ENCODE measurements at places on chromosomes 3 and 15.

GRCh38 chr3:169548194-169548593 lies 115.3 kb downstream of the MECOM start:
- DNase-seq: no peak

GRCh38 chr3:143437405-143437804 lies 317.8 kb downstream of the CHST2 start:
- DNase-seq: no peak

DNA sequence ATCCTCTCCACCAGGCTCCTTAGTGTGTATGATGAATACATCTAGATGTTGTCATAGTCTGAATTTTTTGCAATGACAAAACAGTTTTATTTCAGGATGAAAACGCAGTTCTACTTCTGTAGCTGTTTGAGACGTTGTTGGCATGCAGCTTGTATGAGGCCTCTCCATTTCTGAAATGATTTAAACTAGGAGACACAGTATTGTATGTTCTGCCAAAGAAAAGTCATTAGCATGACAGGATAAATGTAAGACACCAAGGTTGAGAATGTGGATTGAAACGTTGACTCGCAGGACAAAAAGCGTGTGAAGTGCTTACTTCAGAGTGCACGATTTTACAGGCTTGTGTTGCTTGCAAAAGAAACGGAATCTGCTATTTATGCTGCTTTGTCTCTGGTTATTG lies 35.3 kb downstream of the ABHD17C start:
- no peak for DNase-seq

- DNase-seq: no peak
Measured at GRCh38 chr15:75857886-75858285, 14.6 kb downstream of the UBE2Q2 start.

- no peak for DNase-seq
Measured at GRCh38 chr3:117893638-117894037, 1141.0 kb downstream of the IGSF11 start.

- no peak for DNase-seq
Measured at GRCh38 chr3:24522146-24522579, 27.5 kb upstream of the THRB start.

- DNase-seq: no peak
Measured at GRCh38 chr3:4562595-4562994, 69.4 kb downstream of the ITPR1 start.

DNA sequence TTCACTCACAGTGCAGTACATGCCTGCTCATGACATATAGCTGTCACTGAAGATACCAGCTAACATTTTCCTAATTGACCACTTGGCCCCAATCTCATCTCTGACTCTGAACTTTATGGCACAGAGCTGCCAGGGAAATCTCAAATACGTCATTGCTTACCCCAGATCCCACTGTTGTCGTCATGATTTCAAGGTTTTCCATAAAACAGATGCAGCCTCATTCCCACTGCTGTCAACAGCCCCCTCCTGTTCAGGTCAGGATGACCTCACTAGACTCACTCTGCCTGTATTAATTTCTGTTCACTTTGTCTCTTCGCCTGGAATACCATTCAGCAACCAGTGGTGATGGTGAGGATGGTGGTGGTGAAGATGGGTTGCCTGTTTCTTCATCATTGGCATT lies 262.6 kb upstream of the TPM1 start:
- DNase-seq: no peak

DNA sequence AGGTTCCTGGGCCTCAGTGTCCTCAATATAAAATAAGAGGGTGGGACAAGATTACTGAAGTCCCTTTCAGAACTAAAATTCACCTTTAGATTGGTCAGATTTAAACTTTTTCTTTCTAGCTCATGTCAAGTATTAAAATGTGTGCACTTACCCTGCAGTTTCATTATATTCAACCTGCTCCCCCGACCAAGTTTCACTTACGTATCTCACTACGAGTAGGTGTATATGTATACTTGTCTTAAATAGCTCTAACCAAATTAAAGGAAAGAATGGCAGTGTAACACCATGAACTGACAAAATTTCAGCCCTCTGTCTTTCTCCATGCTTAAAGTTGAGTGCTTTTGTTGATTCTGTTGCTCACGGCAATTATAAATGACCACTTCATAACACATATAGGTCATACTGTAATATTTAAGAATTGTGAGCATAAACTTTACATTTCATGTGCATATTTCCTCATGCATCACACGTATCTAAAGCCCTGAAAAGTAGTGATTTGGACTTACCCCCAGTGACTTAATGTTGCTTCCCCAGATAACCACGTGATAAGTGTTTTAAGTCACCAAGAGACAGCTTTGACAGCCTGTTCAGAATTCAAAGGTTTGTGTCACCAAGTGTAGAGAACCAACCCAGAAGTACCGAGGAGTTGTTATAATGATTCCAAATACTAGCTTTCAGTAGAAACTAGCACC lies 70.0 kb downstream of the PGPEP1L start:
- DNase-seq: peak; percentile 64

GRCh38 chr3:53188136-53188685 lies 27.2 kb downstream of the PRKCD start:
- no peak for DNase-seq

- no peak for DNase-seq
Measured at GRCh38 chr3:106309274-106309673, 440.5 kb upstream of the CBLB start.

- no peak for DNase-seq
Measured at GRCh38 chr3:15659254-15659975, 57.9 kb downstream of the BTD start.

GRCh38 chr15:59443341-59444072 lies 5.5 kb downstream of the FAM81A start:
- no peak for DNase-seq

GRCh38 chr3:126156468-126156867 lies 23.9 kb downstream of the ALDH1L1 start:
- peak; percentile 46 for DNase-seq

DNA sequence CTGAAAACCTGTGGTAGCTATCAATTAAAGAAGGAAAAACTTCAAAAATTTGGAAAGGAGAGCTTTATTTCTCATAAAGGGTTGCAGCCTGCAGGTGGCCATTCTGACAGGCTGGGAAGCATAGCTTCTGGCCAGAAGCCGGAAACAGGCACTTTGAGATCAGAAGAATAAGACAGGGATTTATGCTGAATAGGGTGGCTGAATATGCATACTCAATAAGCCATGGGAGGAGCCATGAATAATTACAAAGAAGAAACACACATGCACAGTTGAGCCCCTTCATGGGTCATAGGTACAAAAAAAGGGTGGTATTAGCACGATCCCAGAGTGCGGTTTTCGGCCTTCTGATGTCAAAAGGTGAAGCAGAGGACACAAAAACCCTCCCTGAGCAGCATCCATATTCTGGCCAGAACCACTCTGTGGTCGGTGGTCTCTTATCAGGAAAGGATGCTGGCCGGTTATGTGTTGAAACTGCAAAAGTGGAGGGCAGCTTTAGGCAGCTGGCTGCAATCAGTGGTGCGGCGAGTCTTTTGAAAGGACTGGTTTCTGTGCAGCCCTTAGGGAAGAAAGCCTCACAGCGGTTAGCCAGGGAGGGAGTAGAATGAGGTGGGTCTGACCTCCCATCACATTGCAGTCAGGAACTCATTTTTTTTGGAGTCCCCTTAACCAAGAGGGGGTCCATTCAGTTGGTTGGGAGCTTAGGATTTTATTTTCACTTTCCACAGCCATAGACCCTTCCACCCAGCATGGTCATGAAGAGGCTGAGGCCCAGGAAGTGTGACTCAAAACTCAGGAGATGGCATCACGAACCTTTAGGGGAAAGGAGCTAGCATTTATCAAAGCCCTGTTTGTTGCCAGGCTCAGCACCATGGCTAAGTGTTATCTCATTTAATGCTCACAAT lies 34.7 kb upstream of the CCDC174 start:
- DNase-seq: no peak

GRCh38 chr3:1269808-1270207 lies 177.0 kb downstream of the CNTN6 start:
- DNase-seq: no peak

DNA sequence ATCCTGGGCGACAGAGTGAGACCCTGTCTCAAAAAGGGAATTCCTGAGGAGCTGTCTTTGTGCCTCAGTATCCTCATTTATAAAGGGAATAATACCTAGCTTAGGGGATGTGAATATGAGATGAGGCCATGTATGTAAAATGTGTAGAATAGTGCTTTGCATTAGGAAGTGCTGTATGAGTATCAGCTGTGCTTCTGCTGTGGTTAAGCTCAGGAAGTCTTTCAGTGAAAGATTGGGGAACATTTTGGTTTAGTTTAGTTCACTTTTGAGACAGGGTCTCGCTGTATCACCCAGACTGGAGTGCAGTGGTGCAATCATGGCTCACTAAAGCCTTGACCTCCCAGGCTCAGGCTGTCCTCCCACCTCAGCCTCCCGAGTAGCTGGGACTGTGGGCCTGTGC lies 10.6 kb downstream of the THUMPD3 start:
- DNase-seq: no peak

DNA sequence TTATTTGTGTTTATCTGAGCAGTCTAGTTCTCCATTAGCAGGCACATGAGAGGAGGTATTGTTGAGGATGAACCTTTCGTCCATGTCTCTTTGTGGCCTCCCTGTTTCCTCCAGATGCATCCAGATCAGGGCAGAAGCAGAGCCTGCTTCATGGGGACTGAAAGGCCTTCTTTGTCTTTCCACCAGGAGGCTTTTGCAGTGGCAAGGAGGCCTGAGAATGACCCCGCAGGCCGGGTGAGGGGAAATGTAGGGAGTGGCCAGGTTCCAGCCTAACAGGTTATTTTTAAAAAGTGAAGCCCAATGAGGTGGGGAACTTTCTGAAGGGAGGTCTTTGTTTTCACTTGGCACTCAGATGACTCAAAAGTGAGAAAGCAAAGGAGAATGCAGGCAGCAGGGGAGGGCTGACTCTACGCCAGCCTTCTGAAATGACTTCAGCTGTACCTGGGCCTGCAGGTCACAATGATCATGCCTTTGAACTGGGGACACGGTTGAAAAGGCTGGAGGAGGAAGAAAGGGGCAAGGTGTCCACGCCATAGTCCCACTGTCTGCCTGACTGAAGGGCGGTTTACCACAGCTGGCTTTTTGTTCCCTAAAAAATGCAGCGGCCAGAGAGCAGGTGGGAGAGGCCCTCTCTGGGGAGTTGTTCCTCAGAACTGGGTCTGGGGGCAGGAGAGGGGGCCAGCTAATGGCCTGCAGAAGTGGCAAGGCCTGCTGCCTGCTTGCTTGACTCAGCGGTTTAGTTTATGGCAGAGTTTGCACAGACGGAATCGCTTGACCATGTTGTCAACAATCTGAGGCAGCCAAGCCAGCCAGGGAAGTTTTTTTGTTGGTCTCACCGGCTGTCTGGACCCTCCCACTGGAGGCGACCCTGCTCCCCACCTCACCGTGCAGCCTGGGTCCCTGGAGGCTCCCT lies 28.7 kb downstream of the CMTM7 start:
- peak; percentile 74 for DNase-seq

GRCh38 chr15:31782951-31783350 lies 247.4 kb upstream of the CHRNA7 start:
- DNase-seq: no peak

DNA sequence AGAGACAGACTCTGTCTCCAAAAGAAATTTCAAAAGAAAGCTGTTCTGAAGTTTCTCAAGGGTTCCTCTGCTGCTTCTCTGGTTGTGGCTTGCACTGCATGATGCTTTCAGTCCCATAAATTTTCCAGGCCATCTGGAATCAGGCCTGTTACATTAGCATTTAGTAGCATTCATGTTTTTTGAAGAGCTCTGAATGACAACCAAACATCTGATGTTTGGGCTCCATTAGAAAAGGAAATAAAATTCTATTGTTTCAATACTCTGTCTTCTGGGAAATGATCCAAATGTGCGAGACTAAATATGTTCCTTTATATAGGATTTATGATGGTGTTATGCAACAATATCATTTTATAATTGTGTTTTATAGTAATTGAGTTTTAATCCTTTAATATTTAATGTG lies 455.8 kb downstream of the GABRG3 start:
- no peak for DNase-seq

DNA sequence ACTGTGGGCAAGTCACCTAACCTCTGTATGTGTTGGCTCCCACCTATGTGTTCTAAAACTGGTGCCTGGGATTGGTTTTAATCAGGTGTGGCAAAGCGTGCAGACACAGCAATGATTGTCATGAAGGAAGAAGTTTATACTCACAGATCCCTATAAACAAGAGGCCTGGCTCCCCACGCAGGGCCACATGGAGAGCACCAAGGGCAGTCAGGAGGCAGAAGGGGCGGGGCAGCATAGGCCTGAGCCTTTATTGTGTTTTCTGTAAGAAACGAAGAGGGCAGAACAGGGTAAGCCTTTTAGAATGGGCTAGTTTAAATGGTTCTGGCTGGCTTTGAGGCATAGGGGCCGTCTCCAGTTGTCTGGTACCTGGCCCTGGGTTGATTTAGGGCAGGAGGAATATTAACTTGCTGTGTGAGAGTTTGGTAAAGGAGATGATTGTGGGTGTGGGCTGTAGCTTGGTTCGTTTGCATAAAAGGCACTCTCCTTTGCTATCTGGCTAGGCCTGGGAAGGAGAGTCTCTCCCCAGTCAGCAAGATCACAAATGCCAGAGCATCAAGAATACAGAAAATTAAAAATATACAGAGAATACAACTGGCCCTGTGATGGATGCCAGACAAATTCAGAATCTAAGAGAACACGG lies 2.2 kb upstream of the FBXW12 start:
- no peak for DNase-seq

- DNase-seq: no peak
Measured at GRCh38 chr3:48980295-48980694, 9.7 kb upstream of the P4HTM start.

DNA sequence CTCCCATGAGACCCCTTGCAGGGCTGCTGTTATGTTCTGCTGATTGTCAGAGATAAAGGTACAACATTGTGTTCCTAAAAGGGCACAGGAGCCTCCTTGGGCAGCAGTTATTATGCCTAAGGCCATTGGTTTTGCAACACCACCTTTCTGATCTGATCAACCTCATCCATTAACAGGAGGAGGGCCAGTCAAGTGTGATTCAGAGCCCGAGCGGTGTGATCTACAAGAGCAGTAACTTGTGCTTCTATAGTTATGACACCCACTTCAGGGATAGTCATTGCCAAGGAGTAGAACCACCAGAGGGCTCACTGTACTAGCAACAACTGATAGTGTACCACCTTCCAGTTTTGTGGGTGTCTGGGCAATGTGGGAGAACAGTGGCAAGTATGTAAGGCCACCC lies 1457.9 kb upstream of the CADM2 start:
- no peak for DNase-seq

- no peak for DNase-seq
Measured at GRCh38 chr15:98568382-98569017, 79.8 kb upstream of the IGF1R start.

DNA sequence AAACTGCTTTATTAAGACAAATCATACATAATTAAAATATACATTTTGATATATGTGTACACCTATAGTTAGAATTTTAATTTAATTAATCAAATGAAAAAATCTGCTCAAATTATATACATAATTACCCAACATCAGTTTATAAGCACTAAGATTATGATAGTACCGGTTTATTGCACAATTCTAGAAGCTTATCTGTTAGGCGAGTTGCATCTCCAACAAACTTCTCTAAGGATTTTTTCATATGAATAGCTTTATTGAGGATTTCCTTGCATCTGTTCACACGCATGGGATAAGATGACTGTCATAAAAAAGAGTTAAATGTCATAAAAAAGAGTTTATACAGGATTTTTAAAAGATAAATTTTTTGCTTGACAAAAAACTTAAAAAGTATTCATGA lies 19.9 kb upstream of the XRN1 start:
- no peak for DNase-seq

Measured in GM13976 (cell line).